H54 (cell line): ENCODE measurements at places on chromosomes 7 and 10.

GRCh38 chr10:91797874-91798648, at the start of gene TNKS2:
TSS of gene TNKS2 (plus strand) at chr10:91798426. CDS start at chr10:91798691, 265 bp downstream.
- DNase-seq: peak; percentile 96

GRCh38 chr10:99285881-99286280, 43.3 kb upstream of the CNNM1 start:
- no peak for DNase-seq

DNA sequence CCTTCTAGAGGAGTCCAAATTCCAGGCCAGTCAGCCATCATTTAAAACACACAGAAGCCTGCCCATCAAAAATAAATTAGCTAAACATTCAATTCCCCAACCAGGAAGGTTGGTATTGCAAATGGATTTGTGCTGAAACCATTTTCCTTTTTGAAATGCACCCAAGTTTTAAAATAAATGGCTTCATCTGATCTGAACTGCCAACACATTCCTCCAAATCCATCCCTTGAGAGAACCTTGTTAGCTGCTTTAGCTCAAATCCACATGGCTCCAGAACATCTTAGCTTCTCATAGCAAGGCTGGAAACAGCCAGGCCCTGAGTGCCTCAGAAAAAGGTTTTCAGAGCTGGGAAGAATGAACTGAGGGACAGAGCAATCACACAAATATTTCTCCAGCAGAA, 306.3 kb downstream of the FZD1 start:
- no peak for DNase-seq

- DNase-seq: no peak
Observed at GRCh38 chr10:62616885-62617590, 187.5 kb upstream of the ADO start.

GRCh38 chr7:77313876-77314480, 102.2 kb downstream of the GSAP start:
- no peak for DNase-seq
